Right lobe of liver (tissue), 6 donors: ENCODE measurements at places on chromosomes 11 and 22. TPM values are rescaled to one million over a fixed set of nuclear protein-coding genes. Genes with fewer than 3 reads are reported as not detected.

The KDELR3 gene
- 2.4 TPM for total RNA-seq

- H3K4me1 ChIP-seq: peaks cover 43% of the 10 kb centered on the region
- no peak overlapping the region for H3K27ac ChIP-seq
- no peaks in the 10 kb centered on the region for H3K27me3 ChIP-seq
- H3K36me3 ChIP-seq: no peaks in the 10 kb centered on the region
Observed at GRCh38 chr11:128902515-128903066, 11.4 kb downstream of the KCNJ5 start.

DNA sequence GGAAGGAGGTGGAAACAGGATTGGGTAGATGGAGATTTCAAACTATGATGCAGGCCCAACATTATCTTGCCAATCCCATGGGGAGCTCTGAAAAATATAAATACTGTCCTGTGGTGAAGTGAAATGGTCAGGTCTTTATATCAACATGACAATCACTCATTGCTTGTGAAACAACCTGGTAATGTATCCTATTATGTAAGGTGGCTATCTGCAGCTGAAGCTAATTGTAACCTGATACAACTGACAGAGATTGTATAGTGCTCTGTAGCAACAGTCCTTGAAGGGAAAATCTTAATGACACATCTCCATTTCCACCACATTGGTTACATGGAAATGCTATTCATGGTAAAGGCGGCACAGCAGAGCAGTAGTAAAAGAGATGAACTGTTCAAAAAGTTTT lies 20.7 kb upstream of the CHORDC1 start:
- DNase-seq: no peak
- no peak overlapping the region for H3K4me3 ChIP-seq
- no peaks in the 10 kb centered on the region for H3K36me3 ChIP-seq
- H3K27me3 ChIP-seq: no peaks in the 10 kb centered on the region
- no peaks in the 10 kb centered on the region for H3K4me1 ChIP-seq
- H3K27ac ChIP-seq: no peak overlapping the region

GRCh38 chr11:5247472-5248192 lies 2.0 kb downstream of the HBG1 start:
- no peak overlapping the region for H3K4me3 ChIP-seq
- no peak for DNase-seq
- no peaks in the 10 kb centered on the region for H3K27me3 ChIP-seq
- no peak overlapping the region for H3K27ac ChIP-seq
- H3K4me1 ChIP-seq: no peaks in the 10 kb centered on the region
- no peaks in the 10 kb centered on the region for H3K36me3 ChIP-seq

DNA sequence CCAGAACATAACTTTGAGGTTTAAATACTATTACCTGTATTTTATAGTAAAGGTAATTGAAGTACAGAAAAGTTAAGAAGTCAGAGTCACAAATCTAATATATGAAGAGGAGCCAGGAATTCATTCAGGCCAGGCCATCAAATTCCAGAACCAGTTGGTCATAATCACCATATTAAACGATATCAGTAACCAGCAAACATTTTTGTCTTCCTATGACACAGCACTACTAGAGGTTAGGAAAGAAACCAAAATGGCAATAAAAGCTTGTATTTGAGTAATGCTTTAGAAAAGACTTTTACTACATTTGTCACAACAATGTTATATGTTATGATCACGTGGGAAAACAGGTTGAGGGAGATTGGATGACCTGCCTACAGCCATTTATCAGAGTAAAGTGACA lies 62.2 kb downstream of the DKK3 start:
- H3K4me1 ChIP-seq: peaks cover 48% of the 10 kb centered on the region
- no peak overlapping the region for H3K27ac ChIP-seq
- DNase-seq: no peak
- H3K27me3 ChIP-seq: no peaks in the 10 kb centered on the region
- peaks cover 7% of the 10 kb centered on the region for H3K36me3 ChIP-seq
